Cardiac fibroblast (primary cell): ENCODE measurements at places on chromosomes 1 and 21.

DNA sequence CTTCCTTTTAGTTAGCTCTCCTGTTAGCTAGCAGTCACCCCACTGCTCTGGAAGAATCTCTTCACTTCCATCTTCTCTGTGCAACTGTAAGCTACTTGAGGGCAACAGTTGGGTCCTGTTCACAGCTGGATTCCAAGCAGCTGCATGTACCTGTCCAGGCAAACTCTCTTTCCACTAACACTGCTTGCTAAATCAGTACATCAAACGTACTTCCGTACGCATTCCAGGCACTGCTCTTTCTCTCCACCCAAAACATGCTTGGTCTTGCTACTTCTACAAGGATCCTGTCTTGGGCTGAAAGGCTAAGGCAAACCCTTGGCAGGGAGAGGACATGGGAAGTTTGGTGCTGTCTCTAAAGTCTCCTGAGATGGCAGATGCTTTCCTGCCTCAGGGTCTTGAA is 139.2 kb upstream of the CACNA1E start:
- DNase-seq, result no peak

DNA sequence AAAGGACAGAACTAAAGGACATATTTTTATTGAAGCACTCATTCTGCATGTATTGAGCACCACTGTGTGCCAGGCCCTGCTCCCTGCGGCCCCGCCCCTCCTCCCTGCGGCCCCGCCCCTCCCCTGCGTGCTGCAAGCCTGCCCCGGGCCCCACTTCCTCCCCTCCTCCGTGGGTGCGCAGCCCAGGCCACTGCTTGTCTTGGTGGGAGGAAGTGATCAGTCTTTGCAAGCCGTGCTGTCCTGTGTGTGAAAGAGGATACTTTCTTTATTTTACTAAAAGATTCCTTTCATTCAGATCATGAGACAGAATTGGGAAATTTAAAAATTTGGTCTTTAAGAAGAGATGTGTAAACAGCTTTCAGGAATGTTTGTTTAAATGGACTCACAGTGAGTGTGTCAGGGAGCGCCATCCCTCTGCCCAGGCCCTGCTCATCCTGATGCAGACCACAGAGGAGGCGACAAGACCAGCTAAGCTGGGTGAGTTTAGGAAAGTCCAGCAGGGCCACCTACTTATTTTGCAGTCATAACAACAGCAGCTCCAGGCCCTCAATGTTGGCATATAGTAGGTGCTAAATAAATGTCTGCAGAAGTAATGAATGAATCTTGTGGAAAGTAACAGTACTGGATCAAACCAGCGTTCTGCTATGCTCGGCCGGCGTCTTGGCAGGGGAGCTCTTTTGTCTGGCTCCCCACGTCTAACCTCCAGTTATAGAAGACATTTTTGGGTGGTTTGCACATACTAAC is 88.3 kb upstream of the SELENON start:
- DNase-seq, result peak; percentile 53

DNA sequence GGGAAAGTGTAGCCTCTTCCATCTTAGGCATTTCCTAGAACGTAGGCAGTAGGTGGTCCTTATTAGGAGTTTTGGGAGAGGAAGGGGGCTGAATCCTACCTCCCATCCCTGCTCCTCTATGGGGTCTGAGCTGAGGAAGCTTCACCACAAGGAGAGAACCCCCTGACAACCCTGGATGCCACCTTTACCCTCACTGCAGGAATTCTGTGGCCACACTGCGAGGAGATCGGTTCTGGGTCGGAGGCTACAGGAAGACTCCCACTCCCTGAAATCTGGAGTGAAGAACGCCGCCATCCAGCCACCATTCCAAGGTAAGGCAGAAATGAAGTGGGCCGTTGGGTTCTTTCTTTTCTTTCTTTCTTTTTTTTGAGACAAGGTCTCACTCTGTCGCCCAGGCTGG is 1.5 kb downstream of the MX1 start:
- no peak for DNase-seq

- DNase-seq, result peak; percentile 10
These were observed 43.7 kb downstream of the KIF21B start for GRCh38 chr1:200979574-200980451.

DNA sequence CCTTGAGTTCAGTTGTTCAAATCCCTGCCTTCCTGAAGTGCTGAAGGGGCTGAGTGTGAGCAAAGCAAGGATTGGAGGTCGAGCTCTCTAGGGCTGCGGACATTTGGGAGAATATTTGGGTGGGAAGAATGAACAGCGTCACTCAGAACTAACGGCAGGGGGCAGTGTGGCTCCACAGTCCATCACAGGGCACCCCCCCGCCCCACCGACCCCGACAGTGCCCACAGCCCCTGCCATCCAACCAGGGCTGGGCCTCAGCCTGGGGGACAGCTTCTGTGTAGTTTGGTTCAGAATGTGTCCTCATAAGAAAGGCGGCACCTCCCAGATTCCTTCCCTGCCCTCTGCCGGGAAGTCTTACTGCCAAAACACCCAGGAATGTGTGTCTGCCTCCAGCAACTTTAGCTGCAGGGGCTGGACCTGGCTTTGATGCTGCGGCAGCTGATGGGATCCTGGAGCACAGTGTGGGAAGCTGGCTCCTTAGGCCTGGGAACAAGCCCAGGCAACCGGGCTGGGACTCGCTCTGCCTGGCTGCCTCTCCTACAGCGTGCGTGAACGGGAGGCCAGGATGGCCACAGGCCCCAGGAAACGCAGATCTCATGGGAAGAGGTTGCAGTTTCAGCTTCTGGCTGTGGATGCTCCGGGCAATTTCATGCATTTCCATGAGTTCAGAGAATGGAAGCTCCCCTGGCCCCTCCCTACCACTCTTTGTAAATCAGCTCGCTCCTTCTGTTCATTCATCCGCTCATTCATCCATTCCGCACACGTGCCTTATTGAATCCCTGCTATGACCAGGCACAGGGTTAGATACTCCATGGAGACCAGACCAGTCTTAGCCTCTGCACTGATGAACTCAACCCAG is 104.9 kb upstream of the TMPRSS2 start:
- peak; percentile 99 for DNase-seq

- no peak for DNase-seq
These were observed 124.4 kb upstream of the SLC35F3 start for GRCh38 chr1:233780049-233780448.

DNA sequence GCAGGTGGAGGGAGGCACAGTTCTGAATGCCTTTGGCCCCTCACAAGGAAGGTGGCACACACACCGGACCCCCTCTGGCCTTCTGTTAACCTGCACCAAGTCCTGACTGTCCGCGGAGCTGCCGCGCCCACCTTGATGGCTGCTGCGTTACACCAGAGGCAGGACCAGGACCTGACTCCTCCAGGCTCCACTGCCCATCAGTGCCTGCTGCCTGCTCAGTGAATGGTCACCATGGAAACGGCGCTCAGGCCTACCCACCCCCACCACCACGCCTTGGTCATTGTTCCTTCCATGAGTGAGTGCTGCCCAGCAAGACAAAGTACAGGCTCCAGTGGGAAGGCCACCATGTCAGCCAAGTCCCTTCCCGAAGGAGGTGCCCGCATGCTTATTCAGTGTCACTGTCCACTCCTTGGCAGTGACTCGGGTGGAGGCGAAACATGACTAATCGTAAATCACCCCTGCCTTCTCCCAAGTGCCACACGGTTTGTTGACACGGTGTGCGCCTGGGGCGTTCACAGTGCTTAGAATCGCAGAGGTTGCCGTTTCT is 57.3 kb downstream of the SLC37A1 start:
- DNase-seq, result no peak

DNA sequence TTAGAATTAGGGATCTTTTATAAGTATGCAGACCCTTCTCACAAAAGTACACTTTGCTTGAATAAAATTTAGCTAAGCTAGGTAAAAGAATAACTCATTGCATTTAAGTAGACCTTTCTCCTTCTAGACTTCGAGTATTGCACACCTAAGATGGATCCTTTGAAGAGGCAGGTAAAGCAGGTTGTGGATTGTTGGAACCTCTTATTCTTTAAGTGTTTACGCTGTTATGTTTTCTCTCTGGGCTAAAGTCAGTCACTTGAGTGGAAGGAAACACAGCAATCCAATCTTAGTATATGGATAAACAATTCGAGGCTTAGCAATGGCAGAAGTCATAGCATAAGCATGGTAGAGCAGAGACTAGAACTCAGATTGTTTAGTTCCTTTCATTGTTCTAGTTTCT is 11.4 kb downstream of the MAGI3 start:
- DNase-seq, result no peak

- no peak for DNase-seq
These were observed 2.2 kb downstream of the SPATC1L start for GRCh38 chr21:46181953-46182547.

DNA sequence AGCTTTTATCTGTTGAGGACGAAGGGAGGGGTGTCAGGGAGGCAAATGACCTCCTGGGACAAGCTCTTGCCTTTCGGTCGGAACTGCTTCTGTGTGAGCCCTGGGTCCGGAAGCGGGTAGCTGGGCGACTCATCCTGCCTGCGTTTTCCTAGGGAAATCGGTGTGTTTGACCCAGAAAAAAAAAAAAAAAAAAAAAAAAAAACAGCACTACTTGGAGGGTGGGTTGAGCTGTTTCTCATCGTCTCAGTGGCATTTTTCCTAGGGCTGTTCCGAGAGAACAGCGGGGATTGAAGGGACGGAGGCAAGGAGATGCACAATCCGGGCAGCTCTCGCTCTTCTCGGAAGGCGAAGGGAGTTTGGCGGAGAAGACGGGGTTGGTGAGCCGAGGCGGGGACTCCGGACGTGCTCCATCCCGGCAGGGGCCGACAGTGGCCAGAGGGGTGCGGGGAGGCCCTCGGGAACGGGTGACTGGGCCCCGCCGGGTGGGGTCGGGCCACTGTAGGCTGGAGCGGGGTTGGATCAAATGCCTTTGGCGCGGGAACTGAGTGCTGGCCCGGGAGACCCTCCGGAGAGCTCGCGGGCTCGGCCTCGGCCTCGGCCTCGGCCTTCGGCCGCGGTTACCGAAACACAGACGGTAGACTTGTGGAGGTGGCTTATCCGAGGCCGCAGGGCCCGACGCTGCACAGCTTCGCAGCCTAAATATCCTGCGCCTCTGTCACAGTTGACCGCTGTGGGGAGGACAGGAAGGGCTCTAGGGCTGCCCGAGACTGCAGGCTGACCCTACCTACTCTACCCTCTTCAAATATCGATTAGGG is 2.4 kb upstream of the BARHL2 start:
- no peak for DNase-seq

DNA sequence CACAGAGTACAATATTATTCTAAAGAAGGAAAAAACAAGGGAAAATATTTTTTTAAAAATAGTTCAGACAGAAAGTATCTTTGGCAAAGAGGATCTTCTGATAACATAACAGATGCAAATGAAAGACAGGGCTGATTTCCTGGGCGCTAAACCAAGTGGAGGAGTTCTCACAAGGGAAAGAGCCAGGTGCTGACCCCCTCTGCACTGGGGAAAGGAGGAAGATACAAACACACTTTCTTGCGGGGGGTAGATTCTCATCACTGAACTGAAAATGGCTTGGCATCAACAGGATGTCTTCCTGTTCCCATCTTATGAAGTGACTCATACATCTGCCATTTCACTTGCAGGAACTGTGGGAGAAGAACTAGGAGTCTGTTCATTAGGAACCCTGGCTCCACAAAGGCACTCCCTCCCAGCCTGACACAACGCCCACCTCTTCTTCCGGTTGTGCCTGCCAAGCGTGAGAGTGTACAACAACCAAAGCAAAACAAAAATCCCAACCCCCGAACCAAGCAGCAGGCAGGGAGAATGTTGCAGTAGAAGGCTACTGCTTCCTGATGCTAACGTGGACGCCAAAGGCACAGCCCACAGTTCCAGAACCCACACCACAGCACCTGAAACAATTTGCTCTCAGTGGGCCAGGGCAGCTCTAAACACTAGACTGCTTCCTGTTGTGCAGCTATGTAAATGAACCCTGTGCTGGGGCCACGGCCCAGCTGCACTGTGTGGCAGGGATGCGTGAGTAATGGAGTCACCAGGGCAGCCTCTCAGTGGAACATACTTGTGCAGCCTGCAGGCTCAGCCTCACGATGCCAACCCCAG is 51.0 kb downstream of the GADD45A start:
- peak; percentile 97 for DNase-seq

DNA sequence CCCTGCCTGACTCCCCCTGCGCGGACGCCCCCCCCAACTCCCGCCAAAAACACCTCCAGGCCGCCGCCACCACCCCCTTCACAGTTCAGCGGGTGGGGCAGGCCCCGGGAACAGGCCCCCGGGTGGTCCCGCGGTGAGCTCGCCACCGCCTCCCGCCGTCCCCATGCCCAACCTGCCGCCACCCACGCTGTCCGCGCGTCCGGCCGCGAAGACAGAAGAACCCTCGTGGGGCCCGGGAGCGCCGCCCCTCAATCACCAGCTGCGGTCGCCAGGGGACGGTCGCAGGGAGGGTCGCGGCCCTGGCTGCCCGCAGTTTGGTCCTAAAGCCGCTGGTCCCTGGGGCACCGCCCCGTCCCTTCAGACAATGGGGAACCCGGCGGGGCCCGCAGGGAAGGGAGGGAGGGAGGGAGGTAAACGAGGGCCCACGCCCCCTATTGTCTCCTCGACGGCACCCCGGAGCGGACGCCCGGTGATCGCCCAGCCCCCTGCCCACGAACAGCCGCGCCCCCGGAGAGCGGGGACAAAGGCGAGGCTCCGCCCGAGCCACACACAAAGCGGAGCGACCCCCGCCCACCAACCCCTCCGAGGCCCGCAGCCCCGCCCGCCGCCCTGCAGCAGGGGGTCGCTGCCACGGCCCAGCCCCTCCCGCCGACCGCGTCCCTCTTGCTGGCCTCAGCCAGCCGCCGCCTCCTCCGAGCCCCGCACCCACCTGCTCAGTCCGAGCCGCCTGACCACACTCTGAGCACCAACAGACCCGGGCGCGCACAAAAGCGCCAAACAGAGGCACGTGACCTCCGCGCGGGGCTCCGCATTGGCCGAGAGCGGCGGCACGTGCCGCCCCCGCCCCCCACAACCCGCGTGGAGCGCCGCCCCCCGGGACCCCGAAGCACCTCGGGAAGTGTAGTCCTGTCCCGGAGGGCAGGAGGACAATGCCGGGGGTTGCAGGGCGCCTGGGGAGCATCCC is at the start of gene STMN1:
TSS of gene STMN1 (minus strand) at position 740 of the 964 bp plus-strand sequence. CDS start 1,743 bp downstream, outside the sequence.
- peak; percentile 92 for DNase-seq

DNA sequence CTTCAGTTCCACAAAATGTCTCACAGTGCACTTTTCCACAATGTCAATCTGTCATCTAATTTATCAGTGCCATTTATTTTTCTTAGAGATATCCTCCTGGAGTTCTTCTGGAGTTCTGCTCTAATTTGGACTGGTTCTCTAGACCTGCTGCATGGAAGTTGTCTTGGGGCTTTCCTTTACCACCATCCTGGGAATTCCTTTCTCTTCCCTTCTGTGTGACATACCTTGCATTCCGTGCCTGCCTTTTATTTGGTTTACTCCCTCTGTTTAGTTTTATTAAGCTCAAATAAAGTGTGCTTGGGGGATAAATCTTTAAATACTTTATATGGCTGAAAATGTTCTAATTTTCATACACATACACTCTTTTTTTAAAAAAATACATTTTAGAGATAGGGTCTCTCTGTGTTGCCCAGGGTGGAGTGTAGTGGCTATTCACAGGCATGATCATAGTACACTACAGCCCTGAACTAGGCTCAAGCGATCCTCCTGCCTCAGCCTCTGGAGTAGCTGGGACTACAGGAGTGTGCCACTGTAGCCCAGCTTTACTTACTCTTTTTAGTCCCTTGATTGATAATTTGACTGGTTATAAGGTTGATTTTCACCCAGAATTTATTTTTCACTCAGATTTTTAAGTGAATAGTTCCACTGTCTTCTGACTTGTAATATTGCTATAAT is 14.4 kb downstream of the MTF2 start:
- peak; percentile 4 for DNase-seq

- DNase-seq, result peak; percentile 72
These were observed 126.2 kb upstream of the ETS2 start for GRCh38 chr21:38679534-38679933.
